NCI-H2081 (cell line): ENCODE measurements at places on chromosomes 2 and 18.

- no peak for DNase-seq
Observed at GRCh38 chr18:22459491-22459890, 41.8 kb upstream of the CTAGE1 start.

DNA sequence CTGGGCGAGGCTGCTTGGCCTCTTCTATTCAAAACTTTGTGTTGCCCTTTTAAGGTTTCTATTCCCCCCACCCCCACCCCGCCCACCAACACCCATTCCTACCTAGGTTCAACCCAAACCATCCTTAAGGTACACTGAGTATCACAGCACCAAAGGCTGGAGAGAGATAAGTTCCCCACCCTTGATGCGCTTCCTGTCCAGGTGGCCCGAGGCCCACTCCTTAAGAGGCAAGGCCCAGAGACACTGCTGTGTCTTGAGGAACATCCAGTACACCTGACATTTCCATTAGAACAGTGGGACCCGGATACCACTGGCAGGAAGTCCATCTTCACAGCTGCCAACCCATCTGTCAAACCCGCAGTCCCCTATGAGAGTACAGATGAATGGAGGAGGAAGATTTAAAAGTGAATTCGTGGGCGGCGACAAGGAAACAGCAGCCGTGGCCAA is 277 bp upstream of the INPP1 start:
- DNase-seq, result no peak

DNA sequence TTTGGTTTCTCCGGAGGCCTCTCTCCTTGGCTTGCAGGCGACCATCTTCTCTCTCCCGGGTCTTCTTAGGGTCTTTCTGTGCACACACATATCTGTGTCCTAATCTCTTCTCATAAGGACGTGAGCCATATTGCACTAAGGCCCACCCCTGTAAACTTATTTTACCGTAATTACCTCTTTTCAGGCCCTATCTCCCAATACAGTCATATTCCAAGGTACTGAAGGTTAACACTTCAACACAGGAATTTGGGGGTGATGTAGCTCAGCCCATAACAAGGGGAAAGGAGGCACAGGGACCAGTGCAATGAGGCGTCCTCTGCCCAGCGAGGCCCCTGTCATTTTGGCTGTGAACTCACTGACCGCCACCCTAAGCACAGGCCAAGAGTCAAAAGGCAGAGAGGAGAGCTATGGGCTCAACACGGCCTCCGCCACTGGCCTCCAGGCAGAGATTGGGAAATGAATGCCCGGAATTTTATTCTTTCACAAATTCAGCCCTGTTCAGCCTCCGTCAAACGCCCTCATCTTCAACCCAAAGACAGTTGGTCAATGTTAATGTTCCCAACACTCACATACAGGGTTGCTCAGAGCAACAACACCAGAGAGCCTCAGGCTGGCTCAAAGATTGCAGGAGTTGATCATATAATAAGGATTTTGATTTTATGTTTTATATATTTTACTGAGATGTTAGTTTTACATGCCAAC is 15.9 kb upstream of the NMUR1 start:
- DNase-seq, result no peak

- DNase-seq, result no peak
Observed at GRCh38 chr2:202335791-202336467, 40.2 kb upstream of the BMPR2 start.

DNA sequence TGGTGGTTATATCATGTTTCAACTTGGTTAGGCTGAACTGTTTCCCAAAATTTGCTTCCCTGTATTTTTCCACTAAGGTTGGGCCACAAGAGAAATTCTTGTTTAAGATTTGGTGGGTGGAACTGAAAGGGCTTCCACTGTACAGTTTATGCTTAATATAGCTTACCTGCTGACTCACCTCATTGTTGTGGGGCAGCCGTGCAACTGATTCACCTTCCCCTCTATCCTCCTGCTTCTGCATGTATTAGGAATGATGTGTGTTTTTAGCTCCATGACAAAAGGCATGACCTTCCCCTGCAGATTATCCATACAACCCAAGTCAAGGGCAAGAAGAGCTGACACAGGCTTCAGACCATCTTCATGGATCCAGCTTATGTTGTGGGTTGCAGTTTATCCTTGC is 98.4 kb upstream of the GULP1 start:
- no peak for DNase-seq

GRCh38 chr2:229084447-229084846 is 186.6 kb downstream of the PID1 start:
- DNase-seq, result no peak

GRCh38 chr2:206886696-206887095 is 52.6 kb upstream of the CPO start:
- DNase-seq, result no peak
